ENCODE measurements at places on chromosomes 16 and 17.

DNA sequence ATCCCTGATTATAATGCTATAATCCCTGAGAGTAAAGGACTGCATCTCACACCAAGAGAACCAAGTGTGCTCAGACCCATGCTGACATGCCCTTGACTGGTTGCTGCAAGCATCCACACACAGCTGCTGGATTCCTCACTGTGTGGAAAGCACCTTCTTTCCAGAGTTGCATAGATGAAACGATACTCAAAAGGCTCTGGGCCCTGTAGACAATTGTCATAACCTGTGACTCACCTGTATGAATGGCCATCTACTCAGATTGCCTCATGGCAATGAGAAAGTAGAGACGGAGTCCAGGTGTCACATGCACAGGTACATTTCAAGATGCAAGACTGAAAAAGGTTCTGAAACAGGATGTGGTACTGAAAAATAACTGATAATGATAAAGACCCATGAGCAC lies 58.1 kb downstream of the MPHOSPH6 start:
- DNase-seq = no peak

DNA sequence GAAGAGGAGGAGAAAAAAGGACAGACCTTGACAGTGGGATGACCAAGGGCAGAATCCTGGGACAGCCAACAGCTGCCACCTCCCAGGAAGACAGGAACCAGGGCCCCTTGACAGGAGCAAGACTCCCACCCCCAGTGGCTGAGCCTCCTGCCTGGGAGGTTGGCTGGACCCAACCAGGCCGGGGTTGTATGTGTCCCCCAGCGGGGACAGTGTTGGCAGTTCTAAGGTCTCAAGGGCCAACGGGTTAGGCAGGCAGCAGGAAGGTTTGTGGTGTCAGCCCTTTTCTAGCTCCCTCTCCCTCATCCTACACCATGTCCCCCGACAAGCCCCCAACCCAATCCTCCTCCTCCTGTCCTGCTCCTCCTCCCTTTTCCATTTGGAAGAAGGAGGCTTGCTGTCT lies 126.2 kb downstream of the MRM1 start:
- DNase-seq = no peak

DNA sequence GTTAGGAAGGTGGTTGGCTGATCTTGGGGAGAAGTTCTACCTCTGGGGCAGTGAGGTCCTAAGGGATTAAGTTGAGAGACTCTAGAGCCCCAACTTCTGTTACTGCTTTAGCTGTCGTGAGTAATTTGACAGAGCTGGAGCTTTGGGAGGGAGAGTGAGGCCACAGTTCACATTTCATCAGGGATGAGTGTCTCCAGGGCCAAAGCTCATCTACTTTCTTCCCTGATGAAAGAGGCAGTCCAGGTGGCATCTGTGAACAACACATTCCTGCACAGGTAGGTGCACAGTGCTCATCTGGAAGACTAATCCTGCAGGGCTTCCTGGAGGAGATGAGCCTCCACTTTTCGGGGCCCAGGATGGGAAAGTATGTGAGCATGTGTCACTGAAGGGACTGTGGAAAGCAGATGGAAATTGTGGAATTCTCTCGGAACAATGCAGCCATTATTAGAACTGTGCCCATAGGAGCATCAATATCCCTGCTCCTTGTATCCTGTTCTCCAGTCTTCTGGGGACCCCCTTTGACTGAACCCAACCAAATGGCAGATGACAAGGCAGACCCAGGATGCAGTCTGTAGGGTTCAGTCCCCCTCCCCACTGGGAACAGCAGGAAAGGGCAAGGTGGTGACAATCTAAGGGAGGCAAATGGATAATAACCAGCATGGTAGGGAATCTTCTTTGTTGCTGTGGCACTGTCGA lies 9.0 kb downstream of the DYNLL2 start:
- DNase-seq = peak; percentile 4

GRCh38 chr17:40810494-40810893 lies 10.7 kb upstream of the KRT28 start:
- DNase-seq = no peak

- no peak for DNase-seq
Measured at GRCh38 chr16:84502581-84502980, 1.9 kb downstream of the MEAK7 start.

- DNase-seq = no peak
Measured at GRCh38 chr16:30903002-30903401, 6.6 kb downstream of the CTF1 start.

- DNase-seq = no peak
Measured at GRCh38 chr16:27199235-27199586, 4.1 kb upstream of the KDM8 start.

- no peak for DNase-seq
Measured at GRCh38 chr16:4990415-4990814, 32.3 kb downstream of the SEC14L5 start.

- DNase-seq = no peak
Measured at GRCh38 chr16:12043953-12044352, 67.4 kb downstream of the SNX29 start.

- no peak for DNase-seq
Measured at GRCh38 chr17:66322764-66323163, 20.4 kb downstream of the PRKCA start.

DNA sequence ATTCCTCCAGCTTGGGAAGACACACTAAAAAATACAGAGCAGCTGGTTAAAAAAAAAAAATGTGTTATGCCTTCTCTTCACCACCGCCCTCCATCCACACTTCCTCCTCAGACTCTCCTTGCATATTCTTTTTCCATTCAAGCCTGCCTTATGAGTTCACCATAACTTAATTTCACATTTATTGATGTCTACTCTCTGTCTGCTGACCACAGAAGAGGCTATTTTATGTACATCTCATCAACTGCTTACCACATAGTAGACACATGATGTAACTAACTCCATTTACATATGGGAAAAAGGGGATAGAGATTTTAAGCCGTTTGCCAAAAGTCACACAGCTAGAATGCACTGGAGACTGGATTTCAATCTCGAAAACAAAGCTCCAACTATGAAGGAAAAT lies 409.8 kb downstream of the CDH11 start:
- DNase-seq = no peak

GRCh38 chr17:79185671-79186070 lies 111.0 kb downstream of the ENGASE start:
- DNase-seq = no peak

GRCh38 chr16:47018223-47018891 lies 44.9 kb upstream of the DNAJA2 start:
- peak; percentile 26 for DNase-seq

GRCh38 chr16:67647111-67647651 lies 2.2 kb downstream of the CARMIL2 start:
- no peak for DNase-seq

DNA sequence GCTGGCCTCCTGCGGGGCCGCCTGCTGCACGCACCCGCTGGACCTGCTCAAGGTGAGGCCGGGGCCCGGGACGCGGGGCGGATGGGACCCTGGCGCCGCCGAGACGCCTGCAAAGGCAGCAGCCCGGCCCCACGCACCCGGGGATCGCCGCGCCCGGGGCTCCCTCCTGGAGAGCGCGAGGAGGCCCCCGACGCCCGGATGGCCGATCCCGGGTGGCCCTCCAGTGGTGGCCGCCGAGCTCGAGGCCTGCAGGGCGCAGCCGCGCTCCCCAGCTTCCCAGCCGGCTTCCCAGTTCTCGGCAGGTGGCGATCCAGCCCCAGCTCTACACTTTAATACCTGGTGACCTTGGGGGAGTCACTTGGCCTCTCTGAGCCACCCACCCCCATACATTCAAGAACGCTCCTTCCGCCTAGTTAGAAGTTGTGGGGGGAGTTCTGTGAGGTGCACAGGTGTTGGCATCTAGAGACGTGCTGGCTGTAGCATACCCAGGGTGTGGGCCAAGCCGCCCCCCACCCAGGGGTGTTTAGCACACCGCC lies 452 bp downstream of the SLC25A10 start:
- peak; percentile 83 for DNase-seq

GRCh38 chr16:89102481-89103073 lies 8.9 kb downstream of the ACSF3 start:
- DNase-seq = no peak

DNA sequence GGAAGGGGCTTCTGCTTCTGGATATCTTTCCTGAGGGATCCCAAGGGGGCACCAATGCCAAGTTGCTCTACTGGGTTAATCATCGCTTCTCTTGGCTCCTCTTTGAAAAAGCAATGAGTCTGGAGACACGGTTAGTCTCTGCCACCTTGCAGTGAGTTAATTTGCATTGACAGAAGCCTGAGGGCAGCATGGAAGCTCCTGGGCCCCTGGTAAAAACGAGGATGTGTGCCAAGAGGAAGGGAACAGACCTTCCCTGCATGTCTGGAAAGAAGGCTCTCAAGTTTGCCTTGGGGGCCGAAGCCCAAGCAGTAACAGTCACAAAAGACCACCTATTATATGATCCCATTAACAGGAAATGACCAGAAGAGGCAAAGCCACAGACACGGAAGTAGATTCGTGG lies 86.7 kb downstream of the IRX5 start:
- no peak for DNase-seq

GRCh38 chr17:45231481-45232116 lies 9.9 kb downstream of the FMNL1 start:
- DNase-seq = no peak

GRCh38 chr17:35171834-35172233 lies 22.4 kb downstream of the SLC35G3 start:
- DNase-seq = no peak

DNA sequence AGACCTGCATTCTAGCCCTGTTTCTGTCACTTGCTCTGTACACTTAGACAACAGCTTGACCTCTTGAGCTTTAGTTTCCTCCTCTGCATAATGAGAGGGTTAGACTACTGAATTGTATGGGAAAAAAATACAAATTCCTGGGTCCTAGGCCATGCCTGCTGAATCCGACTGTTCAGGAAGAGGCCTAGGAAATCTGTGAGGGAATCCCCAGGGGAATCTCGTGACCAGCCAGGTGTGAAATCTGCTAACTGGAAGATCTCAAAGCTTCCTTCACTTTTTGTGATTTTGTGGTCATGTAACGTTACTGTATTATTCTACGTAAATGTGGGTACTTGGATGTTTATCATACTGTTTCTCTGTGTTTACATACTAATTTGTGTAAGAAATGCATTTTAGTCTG lies 58.2 kb downstream of the CYLD start:
- no peak for DNase-seq

DNA sequence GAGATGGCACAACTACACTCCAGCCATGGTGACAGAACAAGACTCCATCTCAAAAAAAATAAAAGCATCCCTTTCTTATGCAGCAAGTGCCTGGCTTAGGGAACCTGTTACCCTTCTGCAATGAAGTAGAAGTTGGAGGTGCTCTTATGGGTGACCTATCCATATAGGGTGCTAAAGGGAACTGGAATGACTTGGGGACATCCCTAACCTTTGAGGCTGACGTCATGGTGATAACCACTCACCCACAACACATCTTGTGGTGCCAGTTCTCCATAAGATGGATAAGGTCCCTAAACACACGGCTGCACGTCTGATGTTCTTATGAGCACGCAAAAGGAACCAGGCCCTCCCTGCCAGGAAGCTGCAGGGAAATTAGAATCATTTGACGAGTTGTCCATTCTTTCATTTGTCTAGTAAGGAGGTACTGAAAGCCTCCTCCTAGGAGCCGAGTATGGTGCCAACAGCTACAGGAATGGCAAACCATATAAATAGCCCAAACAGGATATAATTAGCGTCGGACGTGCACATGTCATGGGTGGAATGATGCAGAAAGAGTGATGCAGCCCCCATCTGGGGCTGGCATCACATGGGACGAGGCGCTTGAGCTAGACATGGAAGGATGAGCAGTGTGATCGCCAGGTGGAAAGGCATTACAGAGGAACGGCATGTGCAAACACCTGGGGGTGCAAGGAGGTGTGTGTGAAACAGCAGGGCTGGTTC lies 52.5 kb downstream of the ARHGAP27 start:
- DNase-seq = no peak

- no peak for DNase-seq
Measured at GRCh38 chr17:75767881-75768280, 2.9 kb upstream of the GALK1 start.

DNA sequence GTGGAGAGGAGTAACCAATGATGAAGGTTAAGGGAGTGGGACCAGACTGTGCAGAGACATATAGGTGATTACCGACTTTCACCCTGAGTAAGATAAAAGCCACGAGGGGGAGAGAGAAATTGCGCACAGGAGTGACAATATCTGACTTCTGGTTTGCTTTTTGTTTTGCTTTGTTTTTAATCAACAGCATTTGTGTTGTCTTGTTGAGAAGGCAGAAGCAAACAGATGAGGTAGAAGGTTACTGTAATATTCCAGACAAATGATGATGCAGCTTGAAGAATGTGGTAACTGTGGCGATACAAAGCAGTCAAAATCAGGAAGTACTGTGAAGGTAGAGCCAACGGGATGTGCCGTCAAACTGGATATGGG lies 7.5 kb downstream of the PELP1 start:
- DNase-seq = no peak

DNA sequence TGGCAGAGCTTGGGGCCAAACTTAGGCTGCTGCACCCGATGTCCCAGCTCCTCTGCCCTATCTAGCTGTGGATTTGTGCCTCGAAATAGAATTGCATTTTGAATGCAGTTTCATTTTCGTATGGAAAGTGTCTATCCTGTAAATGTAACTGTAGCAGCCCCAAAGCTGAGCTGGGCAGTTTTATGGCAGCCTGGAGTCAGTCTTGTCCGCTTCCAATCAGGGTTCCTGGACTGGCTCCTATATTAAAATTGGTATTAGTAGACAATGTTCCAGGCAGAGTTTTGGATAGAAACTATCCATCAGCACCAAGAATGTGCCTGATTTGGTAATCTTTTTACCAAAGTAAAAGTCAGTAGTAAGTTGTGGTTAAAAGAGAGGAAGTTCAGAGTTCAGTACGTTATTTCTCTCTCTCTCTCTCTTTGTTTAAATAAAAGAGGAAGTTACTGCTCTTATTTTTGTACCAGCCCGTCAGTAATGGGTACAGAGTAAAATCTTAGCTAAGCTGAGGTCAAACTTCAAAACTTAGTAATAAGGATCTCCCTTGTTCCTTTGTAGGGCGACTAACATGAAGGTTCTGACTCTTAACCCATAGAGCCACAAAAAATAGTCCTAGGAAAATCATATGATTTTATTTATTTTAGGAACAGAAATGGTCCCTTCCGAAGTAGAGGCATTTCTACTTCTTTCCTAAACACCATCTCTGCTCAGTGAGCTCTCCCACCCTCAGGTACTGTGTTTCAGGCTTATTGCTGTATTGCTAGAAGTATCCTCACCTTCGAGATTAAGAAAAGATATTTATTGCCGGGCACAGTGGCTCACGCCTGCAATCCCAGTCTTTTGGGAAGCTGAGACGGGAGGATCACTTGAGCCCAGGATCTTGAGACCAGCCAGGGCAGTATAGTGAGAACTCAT lies 28.0 kb downstream of the PRKCB start:
- no peak for DNase-seq

GRCh38 chr17:76382351-76382802 lies 2.0 kb upstream of the SPHK1 start:
- peak; percentile 64 for DNase-seq

DNA sequence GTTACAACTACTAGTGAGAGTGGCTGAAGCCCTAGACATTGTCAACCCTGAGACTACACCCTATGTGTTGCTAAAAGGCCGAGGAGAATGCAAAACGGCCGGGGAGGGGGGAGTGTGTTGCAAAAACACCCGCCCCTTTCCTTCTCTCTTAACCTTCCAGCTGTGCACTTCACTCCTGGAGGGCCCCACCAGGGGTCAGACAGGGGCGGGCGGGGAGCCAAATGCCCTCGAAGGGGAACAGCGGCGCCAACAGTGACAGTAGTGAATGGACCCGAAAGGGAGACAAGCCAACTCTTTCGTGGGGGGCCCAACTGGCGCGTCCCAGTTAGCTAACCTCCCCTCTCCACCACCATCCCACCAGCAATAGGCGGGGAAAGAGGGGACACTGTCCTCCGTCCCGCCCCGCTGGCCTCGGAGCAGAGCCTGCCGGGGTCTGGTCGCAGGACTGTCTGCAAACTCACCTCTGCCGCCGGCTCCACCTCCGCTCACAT lies 352 bp downstream of the MARF1 start:
- DNase-seq = peak; percentile 62

- no peak for DNase-seq
Measured at GRCh38 chr17:36856222-36856621, 81.1 kb upstream of the LHX1 start.
